Stimulated activated CD8-positive, alpha-beta memory T cell treated with anti-CD3 and anti-CD28 coated beads, Interleukin-2, amount 100 ng/mL, for 48 hours (primary cell): ENCODE measurements at places on chromosomes 1 and 21.

GRCh38 chr1:66998972-66999371 lies 55.0 kb downstream of the SLC35D1 start:
- no peak for DNase-seq

DNA sequence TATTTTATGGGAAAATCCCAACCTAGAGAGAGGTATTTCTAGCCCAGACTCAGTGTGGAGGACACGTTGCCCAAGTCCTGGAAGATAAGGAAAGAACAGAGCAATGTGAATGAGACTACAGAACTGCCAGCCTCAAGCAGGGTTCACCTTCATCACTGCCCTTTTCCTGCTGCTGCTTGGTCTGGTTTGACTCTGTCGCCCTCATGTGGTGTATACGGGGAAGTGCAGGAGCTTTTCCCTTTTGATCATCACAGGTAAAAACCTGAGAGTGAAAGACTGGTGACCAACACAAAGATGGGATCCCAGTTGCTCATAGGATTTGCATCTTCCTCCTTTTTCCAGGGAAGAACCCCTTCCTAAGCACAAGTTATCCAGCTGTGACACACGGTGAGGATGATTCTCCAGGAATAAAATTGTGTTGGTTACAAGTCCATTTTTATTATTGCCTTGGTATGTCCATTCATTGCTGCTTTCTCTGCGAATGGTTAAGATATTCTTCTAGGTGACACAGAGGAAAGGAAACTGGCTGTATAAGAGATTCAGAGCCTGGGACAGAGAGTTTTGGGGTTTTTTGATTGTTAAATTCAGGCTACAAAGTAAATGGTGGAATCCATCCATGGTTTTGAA lies 89.5 kb upstream of the CD53 start:
- no peak for DNase-seq

DNA sequence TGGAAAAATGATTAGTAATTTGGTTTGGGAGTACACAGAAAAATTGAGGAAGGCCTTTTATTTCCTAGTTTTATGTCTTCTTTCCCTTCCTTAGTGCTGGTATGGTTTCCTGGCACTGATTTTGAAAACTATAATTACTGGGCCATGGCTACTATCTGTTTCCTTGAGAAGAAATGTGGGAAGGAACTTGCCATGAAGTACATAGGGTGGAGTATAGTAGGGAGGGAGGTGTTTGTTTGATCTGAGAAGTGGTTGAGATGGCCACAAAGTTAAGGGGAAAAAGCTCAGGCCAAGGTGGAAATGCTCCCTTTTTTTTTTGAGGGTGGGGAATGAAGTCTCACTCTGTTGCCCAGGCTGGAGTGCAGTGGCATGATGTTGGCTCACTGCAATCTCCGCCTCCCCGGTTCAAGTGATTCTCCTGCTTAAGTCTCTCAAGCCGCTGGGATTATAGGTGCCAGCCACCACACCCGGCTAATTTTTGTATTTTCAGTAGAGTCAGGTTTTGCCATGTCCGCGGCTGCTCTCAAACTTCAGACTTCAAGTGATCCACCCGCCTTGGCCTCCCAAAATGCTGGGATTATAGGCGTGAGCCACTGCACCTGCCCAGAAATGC lies 11.3 kb downstream of the HJV start:
- DNase-seq: no peak

DNA sequence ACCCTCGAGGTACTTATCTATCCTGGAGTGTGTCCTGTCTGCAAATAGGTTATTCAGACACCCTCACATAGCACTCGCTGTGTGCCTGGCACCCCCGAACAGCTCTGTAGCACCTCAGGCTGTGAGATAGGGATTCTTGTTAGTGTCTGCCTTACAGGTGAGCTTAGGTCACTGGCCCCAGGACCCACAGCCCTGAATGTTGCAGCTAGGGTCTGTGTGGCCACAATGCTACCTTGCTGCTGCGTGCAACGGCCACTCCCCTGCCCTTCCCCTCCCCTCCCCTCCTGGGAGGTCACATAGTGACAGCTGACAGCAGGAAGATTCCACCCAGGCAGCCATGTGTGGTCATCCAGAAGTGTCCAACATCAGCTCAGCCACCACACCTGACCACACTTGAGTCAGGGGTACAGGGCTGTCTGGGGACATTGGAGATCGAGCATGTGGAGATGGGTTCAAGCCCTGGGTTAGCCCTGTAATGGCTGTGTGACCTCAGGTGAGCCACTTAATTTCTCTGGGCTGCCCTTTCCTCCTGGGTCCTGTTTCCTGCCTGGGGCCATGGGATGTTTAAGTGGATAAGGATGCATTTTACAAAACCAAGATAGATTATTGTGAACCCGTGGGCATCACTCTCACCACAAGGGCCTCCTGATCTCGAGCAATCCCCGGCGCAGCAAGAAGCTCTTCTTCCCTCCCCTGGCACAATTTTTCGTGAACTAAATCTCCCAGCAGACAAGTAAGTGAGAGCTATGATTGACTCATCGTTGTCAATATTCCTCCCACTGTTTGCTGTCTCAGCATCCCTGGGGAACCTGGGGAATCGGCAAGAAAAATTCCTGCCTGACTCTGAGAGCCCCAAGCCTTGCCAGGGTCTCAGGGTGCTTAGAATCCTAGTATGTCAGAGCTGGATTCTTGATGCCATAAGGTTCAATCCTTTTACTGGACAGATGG lies 208.7 kb downstream of the PTPRU start:
- no peak for DNase-seq

- DNase-seq: no peak
Measured at GRCh38 chr1:176954242-176954641, 210.3 kb downstream of the ASTN1 start.

DNA sequence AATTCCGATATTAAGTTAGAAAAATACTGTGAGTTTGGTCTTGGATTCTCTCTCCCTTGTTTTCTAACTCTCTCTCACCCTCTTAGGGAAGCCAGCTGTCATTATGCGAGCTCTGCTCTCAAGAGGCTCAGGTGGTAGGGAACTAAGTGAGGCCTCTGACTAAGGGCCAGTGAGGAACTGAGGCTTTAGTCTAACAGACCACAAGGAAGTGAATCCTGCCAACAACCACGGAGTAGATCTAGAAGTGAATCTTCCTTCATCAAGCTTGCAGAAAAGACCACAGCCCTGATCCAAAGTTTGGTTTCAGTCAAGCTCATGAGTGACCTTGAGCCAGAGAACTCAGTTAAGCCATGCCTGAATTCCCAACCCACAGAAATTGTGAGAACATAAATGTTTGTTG lies 180.1 kb upstream of the PRMT6 start:
- no peak for DNase-seq

DNA sequence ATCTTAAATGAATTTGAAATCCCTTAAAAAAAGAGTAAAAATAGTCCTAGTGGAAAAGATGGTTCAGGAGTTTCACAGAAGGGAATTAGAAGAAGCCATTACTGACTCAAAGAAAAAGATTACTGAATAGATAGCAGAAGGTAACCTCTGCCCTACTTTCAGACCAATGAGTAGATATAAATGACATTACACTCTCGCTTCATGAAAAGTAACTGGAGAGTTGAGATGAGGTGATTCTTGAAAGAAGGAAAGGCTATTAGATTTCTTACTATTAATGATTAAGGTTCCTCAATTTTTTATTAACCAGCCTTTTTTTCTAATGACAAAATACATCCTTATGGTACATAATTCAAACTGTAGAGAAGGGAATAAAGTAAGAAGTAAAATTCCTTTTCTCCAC lies 28.3 kb downstream of the CCN1 start:
- no peak for DNase-seq

DNA sequence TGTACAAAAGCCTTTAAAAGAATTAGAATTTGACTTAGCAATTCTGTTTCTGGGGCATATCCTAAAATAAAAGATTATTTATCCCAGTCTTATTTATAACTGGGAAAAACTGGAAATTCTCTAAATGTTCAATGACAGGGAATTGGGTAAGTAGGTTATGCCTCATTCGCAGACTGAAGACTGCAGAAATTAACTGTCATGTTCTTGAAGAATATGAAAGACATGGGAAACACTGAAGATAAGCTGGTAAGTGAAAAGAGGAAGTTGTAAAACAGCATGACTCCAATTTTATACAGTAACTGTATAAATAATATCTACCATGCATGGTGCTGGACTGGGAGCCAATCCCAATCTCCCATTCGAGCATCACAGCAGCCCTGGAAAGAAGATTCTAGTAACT lies 50.6 kb upstream of the SLC2A1 start:
- DNase-seq: no peak

- no peak for DNase-seq
Measured at GRCh38 chr1:3522564-3523265, 68.2 kb downstream of the ARHGEF16 start.

DNA sequence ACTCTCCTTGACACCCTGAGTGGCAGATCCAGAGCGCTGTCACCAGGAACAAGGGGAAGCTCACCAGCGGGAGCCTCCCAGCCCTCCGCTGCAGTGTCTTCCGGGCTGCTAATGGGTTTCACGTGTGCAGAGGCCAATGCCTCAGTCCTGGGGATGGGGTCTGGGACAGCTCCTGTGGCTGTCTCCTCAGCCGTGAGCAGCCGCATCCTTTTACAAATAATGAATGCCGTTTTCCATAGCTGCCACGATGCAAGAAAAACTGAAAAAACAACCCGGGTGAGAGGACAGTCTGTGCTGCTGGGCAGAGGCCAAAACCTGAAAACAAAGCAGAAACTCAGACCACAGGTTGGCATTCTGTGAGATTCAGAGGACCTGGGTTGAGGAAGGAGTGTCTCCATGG lies 212.2 kb upstream of the RAB4A start:
- DNase-seq: no peak

GRCh38 chr1:74733604-74734484 lies 892 bp downstream of the TYW3 start:
- no peak for DNase-seq

DNA sequence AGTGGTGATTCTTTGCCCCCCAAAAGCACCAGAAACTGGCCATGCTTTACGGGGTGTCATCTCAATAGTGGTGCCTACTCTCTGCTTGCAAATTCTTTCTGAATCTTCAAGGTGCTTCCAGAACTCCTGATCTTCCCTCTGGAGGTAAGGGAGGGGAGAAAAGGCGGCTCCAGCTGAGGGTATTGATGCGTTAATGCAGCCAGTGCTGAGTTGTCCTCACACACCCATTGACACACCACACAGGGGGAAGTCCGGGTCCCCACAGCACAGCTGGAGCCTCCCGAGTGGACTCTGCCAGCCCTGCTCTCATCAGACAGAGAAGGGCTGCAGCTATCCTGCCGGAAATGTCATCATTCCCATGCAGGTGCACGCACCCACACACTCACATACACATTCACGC lies 1.2 kb downstream of the VSIG8 start:
- no peak for DNase-seq

- DNase-seq: no peak
Measured at GRCh38 chr1:171081314-171081753, 9.4 kb upstream of the FMO3 start.

- no peak for DNase-seq
Measured at GRCh38 chr21:30880914-30881313, 466 bp downstream of the KRTAP11-1 start.

GRCh38 chr1:204285436-204286305 lies 71.9 kb upstream of the GOLT1A start:
- no peak for DNase-seq

GRCh38 chr1:23759277-23759676 lies 16.0 kb downstream of the ELOA start:
- DNase-seq: no peak

DNA sequence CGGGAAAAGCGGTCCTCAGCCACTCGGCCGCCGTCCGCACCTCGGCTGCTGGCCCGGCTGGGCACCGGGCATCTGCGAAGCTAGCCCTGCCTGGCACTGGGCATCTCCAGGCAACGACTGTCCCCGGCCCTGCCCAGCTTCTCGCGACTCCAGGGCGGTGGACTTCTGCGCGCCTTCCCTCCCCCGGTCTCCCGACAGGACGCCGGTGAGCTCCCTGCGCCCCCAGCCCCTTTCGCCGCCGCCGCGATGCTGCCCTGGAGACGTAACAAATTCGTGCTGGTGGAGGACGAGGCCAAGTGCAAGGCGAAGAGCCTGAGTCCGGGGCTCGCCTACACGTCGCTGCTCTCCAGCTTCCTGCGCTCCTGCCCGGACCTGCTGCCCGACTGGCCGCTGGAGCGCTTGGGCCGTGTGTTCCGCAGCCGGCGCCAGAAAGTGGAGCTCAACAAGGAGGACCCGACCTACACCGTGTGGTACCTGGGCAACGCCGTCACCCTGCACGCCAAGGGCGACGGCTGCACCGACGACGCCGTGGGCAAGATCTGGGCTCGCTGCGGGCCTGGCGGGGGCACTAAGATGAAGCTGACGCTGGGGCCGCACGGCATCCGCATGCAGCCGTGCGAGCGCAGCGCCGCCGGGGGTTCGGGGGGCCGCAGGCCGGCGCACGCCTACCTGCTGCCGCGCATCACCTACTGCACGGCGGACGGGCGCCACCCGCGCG lies 514 bp downstream of the FAM43B start:
- no peak for DNase-seq

- no peak for DNase-seq
Measured at GRCh38 chr1:117069220-117069844, 9.2 kb downstream of the TTF2 start.

- DNase-seq: no peak
Measured at GRCh38 chr1:9651565-9652378, at the start of gene PIK3CD. Gene PIK3CD (plus strand): TSS chr1:9651731. CDS start chr1:9710456, 58,725 bp downstream.

- no peak for DNase-seq
Measured at GRCh38 chr1:36705629-36706028, 222.9 kb upstream of the CSF3R start.

- DNase-seq: no peak
Measured at GRCh38 chr21:43355266-43355924, 71.5 kb downstream of the SIK1 start.

DNA sequence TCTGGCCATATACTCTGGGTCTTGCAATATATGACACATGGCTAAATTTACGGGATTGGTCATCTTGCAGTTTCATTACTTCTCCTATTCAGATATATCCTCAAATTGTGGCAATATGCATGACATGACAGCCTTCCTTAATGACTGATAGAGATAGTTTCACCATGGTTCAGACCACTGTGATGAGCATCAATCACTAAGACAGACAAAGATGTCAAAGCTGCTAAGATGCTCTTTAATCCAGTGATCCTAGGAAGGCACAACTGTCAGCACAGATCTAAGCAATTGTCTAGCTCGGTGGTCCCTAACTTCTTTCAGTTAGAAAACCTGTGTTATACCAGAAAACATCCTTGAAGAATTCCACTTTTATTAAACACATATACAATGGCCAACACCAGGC lies 70.9 kb upstream of the ADGRL2 start:
- no peak for DNase-seq

DNA sequence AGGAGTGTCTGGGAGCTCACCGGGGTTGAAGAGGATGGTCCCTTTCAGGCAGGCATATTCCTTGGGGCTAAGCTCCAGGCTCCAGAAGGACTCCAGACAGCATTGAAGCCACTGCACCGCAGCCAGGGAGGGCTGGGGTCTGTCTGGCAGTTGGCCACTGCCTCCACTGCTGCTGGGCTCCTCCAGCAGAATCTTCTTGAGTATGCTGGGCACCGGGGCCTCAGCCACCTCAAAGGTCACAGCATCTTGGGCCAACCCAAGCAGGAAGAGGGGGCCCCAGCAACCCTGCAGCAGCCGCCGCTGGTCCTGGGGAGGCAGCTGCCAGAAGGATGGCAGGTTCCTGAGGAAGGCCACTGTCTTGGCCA lies 404 bp downstream of the NR0B2 start:
- no peak for DNase-seq

- no peak for DNase-seq
Measured at GRCh38 chr1:84300501-84300900, 1.0 kb upstream of the SAMD13 start.
